ENCODE measurements at places on chromosomes 5 and 9.

- peak; percentile 80 for DNase-seq
Measured at GRCh38 chr5:132065351-132065937, 5.0 kb downstream of the IL3 start.

GRCh38 chr5:124511791-124512190, 234.6 kb downstream of the ZNF608 start:
- no peak for DNase-seq

DNA sequence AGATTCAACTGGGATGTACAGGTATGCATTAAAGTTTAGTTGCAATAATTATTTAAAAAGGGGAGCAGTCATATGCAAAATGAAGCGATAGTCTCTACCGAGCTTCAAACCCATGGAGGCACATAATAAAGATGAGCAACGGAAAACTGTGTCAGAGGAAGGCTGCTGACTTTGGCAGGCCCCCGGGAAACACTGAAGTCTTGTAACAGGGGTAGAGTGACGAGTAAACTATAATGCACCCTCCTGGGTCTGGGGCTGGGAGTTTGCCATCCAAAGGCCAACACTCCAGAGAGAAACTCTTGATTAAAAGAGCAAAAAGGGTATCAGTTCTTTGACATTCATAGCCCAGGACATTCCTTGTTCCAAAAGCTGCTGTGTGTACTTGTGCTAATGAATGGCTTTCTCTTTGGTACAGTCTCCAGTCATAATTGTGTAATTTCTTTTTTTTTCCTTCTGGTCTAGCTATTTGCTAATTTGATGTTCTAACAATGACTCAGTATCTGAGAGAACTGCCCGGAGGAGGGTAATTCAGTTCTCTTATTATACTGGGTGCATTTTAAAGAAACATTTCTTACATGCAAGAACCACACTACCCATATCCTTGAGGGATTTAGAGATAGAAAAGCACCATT, 59.2 kb downstream of the TNC start:
- DNase-seq, result no peak

DNA sequence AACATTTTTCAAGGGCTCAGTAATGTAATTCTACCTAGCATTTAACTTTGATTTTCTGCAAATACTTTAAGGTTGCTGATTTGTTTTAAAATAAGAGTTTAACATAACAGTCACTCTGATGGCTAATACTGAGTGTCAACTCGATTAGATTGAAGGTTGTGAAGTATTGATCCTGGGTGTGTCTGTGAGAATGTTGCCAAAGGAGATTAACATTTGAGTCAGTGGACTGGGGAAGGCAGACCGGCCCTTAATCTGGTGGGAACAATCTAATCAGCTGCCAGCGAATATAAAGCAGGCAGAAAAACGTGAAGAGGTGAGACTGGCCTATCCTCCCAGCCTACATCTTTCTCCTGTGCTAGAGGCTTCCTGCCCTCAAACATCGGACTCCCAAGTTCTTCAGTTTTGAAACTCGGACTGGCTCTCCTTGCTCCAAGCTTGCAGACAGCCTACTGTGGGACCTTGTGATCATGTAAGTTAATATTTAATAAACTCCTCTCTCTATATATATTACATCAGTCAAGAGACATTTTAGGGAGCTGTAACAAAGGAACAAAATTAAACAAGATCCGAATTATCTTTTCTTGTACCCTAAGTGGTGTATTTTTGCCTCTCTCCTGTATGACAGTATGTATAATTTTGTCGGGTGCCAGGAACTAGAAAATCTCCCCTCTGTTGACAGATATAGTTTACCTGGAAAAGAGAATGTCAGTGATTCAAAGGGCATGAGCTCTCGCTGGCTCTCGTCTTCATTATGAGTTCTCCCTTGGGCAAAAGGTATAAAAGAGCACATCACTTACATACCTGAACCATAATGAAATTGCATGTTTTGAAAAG, 576.1 kb downstream of the LRRC70 start:
- DNase-seq, result no peak

- DNase-seq, result no peak
Measured at GRCh38 chr9:81705578-81705977, 16.2 kb upstream of the TLE1 start.

DNA sequence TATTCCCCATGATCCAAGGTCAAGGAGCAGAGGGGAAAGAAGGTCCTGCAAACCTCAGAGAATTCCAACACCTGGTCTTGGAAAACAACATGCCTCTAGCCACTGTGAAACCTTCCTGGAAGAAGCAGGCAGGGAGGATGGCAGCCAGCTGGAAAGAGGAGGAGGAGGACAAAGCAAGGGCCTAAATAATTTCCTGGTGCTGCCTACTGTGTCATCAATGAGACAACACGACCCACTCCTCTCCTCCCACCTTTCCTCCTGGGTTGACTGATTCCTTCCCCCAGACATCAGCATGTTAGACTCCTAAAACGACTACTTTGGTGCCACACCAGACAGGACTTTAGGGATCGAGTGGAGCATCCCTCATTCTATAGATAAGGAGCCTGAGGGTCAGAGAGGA, 78.8 kb downstream of the KLHL3 start:
- no peak for DNase-seq

GRCh38 chr9:94150890-94151650, 66.8 kb downstream of the PTPDC1 start:
- no peak for DNase-seq

DNA sequence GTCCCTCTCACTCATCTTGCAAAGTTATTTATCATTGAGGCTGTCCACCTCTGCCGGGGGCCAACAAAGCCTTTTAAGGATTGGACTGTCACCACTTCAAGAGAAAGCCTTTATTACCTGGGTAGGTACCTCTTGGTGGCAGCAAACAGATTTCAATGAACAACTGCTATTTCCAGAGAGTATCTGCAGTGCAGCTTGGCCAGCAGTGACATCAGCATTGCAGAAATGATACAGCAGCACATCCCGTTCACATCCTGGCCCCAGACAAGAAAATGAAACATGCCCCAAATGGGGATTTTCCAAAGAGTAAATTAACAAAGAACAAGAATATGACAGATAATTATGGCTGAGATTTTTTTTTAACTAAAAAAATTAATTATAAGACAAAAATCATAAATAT, 2.3 kb upstream of the SPATA6L start:
- no peak for DNase-seq

DNA sequence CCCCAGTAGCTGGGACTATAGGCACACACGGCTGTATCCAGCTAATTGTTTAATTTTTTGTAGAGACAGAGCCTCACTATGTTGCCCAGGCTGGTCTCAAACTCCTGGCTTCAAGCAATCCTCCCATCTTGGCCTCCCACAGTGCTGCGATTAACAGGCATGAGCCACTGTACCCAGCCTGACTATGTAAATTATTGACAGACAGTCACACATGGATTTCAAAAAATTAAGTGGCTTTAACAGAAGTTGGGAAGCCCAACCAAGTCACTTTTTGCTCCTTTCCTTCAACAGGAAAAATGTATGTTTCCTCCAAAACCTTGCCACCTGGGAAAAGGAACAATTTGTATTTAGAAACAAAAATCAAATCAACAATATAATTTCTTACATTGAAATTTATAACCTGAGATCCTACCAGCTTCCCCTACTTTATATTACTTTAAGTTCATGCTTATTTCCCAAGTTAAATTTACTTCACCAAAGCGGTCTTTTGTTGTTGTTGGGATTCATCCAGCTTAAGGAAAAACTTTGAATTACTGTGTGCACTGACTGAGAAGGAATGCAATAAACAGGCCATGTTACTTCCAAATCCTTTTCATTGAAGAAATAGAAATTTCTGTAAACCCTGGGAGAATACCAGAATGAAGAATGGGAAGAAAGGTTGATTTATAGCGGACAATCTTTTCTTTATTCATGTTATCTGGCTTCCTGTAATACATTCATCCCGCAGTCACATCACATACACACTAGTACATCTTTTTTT, 8.6 kb downstream of the PCA3 start:
- DNase-seq, result no peak

DNA sequence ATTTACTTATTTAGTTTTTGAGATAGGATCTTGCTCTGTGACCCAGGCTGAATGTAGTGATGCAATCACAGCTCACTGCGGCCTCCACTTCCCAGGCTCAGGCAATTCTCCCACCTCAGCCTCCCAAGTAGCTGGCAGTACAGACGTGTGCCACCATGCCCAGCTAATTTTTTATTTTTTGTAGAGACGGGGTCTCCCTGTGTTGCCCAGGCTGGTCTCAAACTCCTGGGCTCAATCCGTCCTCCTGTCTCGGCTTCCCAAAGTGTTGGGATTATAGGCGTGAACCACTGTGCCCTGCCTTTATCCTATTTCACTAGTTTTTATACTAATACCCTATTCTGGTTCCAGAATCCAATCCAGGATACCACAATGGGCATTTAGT, 6.8 kb downstream of the RPS14 start:
- DNase-seq, result no peak

- DNase-seq, result no peak
Measured at GRCh38 chr9:70600506-70600905, 186.0 kb upstream of the KLF9 start.

GRCh38 chr9:76699971-76700370, 64.3 kb upstream of the PCA3 start:
- DNase-seq, result no peak

- DNase-seq, result no peak
Measured at GRCh38 chr9:131402738-131403492, 9.0 kb downstream of the PRRC2B start.

- peak; percentile 56 for DNase-seq
Measured at GRCh38 chr5:158074992-158075769, 216.2 kb upstream of the CLINT1 start.

DNA sequence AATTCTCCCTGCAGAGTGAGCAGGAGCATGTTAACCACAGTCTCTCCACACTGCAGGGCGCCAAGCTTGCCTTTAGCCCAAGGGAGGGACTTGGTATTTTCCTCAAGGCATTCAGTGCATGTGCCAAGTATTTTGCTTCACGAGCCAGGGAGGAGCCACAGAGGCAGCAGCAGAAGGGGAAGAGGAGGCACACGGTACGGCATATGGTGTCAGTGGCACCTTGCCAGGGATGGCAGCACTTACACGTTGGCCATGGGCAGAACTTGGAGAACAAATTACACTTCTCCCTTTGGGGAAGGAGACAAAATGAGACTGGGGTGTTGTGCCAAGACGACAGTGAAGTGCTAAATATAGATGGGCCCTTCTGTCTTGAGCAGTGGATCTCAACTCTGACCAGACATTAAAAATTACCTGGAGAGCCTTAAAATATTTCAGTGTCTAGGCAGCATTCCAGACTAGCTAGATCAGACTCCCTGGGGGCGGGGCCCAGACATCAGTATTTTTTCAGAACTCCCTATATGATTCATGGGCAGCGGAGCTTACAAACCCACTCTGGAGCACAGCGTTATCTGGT, 155.8 kb downstream of the DRD1 start:
- no peak for DNase-seq

DNA sequence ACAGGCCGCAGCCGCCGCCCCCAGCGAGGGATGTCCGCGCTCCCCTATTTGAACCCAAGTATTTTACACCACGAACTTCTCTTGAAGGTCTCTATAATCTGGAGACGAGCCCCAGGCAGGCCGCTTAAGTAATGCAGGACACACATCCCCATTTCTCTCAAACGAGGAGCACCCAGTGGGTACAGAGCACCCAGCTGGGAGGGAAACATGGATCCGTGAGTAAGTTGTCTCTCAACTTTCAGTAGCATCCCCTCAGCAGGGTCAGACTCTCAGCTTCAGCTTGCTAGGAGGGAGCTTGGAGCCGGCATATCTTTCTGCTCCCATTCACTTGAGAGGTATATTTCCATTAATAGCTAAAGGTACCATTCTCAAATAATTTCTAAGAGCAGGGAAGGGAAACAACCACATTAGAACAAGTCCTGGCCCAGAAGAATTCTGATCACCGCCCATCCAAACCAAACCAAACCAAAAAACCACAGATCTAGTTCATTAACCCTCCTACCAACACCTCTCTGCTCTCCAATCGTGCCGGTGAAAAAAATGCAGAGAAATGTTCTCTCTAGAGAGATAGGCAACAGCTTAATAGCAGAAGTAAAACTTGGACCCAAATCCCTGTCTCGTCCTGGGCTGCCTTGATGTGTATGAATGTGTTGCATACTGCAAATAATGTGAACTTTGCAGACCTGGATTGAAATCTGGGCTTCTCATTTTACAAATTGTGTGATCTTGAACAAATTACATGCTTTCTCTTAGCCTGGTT, 910 bp downstream of the TDRD7 start:
- DNase-seq, result peak; percentile 47

GRCh38 chr9:31027678-31028077, 1356.8 kb upstream of the ACO1 start:
- DNase-seq, result no peak

- no peak for DNase-seq
Measured at GRCh38 chr5:43268188-43268820, 44.9 kb downstream of the HMGCS1 start.

- DNase-seq, result no peak
Measured at GRCh38 chr9:89905606-89906338, 301.0 kb downstream of the GADD45G start.

GRCh38 chr5:143149759-143150158, 253.7 kb downstream of the NR3C1 start:
- no peak for DNase-seq

DNA sequence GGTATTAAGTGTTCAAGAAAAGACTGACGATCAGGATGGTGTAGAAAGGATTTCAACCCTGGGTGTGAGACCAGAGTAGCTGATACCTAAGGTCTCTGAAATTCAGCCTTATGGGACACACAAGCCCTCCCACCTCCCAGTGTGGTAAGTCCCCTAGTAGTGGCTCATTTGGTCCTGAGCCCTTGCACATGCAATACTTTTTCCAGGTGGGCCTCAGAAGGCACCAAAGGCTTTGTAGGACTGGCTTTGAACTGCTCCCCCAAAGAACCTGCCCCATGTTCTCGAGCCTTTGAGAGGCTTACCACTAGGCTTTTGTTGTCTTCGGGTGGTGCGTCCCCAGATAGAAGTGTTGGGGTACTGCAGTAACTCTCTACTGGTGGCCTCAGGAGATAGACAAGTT, 803 bp downstream of the GARIN3 start:
- peak; percentile 28 for DNase-seq

- no peak for DNase-seq
Measured at GRCh38 chr5:169828385-169828784, 151.9 kb downstream of the INSYN2B start.

GRCh38 chr9:4774209-4774608, 18.5 kb upstream of the RCL1 start:
- DNase-seq, result no peak

GRCh38 chr5:108503986-108504385, 122.1 kb upstream of the FBXL17 start:
- no peak for DNase-seq

GRCh38 chr9:70607329-70607728, 192.9 kb upstream of the KLF9 start:
- DNase-seq, result no peak

GRCh38 chr5:96844481-96844990, 31.8 kb upstream of the ERAP2 start:
- no peak for DNase-seq

GRCh38 chr5:6995115-6995514, 281.9 kb downstream of the TENT4A start:
- no peak for DNase-seq

- no peak for DNase-seq
Measured at GRCh38 chr5:144712090-144712489, 541.4 kb downstream of the KCTD16 start.

- no peak for DNase-seq
Measured at GRCh38 chr5:96968074-96968473, 32.2 kb downstream of the LNPEP start.

All from stimulated activated CD8-positive, alpha-beta memory T cell treated with anti-CD3 and anti-CD28 coated beads, Interleukin-4, amount 100 ng/mL, for 48 hours (primary cell).